ENCODE measurements at places on chromosomes 12 and 14.

GRCh38 chr14:59507752-59508103 lies 23.4 kb downstream of the JKAMP start:
- no peak for DNase-seq

DNA sequence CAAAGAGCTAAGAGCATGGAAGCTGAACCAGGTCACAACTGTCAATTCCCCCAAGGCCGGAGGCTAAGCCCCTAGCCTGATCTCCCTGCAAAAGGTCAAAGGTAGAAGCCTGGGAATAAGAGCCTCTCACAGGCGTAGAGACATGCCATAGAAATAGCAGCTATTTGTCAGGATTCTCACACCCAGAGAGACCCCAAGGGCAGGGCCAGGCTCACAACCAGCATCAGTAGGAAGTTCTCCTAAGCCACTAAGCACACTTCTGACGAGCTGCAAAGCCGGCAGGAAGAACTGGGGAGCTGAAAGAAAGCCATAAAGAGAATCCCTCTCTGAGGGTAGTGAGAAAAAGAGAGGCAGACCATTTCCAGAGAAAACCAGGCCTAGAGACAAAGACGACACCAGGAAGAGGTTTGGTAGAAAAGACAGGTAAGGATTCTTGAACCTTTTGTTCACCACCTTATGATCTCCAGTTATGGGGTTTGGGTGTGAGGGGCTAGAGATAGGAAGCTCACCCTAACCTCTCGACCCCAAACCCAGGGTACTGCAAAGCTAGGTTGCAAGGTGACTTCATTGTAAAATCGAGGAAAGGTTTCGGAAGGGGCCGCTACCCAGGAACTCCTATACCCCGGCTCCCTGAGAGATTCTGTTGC lies 1.0 kb downstream of the SMARCC2 start:
- no peak for DNase-seq

DNA sequence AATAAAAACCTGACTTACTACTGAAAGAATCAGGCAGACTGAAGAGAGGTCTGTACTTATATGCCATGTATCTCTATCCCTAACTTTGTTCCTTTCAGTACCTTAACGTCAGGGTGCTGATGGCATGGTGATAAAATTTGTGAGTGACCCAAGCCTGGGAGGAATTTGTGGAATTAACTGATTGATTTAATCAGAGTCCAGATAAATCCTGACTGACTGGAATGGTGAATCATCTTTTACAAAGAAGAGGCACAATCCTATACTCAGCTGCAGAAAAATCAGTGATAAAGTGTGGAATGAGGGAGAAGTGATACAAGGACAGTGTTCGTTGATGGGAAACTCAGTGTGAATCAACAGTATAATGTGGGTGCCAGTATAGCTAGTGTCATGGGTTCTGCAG lies 3.7 kb downstream of the TDG start:
- DNase-seq = peak; percentile 7

- DNase-seq = no peak
Measured at GRCh38 chr12:45498645-45499044, 230.9 kb upstream of the ARID2 start.

GRCh38 chr14:91963465-91963864 lies 16.0 kb upstream of the FBLN5 start:
- DNase-seq = no peak

DNA sequence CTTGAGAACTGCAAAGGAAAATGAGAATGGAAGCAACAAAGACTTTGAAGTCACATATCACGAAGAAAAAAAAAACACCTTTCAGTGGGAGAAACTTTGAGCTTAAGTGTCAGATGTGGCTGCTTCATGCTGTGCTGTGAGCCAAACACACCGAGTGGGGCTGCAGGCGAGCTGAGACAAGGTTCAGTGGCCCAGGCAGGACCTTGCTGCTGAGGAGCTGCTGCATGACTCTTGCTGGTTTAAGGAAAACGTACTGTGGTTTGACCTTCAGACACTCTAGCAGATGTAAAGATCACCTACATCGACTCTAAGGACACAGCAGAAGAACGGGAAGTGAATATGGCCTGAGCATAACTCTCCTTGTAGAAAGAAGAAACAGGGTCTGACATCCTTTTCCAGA lies 118.1 kb upstream of the OR4E1 start:
- DNase-seq = no peak

DNA sequence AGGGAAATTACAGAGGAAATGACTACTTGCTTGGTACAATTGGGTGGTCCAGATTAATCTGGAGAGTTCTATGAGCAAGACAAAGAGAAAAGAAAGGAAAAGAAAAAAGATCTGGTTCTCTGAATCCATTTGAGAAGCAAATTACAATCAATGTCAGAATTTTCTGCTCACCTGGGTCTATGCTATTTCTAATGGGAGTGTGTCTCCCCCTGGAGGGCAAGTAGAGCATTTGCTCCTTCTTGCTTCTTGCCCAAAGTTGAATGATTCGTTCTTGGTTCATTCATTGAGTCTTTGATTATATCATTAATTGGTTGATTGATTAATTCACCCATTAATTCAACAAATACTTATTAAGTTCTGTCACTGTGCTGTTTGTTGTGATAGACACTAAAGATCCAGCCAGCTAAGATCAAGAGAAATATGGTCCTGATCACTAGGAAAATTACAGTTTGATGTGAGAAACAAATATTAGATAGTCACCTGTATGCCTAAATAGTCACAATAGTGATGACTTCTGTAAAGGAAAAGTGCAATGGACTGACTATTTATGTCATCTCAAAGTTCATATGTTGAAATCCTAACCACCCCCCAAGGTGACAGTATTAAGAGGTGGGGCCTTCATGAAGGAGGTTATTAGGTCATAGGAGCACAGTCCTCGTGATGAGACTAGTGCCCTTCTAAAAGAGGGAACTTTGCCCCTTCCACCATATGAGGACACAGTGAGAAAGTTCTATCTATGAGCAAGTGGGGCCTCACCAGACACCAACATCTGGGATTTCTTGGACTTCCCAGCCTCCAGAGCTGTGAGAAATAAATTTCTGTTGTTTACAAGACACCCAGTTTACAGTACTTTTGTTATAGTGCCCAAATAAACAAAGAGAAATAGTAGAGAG lies 8.0 kb upstream of the ASB8 start:
- DNase-seq = no peak

DNA sequence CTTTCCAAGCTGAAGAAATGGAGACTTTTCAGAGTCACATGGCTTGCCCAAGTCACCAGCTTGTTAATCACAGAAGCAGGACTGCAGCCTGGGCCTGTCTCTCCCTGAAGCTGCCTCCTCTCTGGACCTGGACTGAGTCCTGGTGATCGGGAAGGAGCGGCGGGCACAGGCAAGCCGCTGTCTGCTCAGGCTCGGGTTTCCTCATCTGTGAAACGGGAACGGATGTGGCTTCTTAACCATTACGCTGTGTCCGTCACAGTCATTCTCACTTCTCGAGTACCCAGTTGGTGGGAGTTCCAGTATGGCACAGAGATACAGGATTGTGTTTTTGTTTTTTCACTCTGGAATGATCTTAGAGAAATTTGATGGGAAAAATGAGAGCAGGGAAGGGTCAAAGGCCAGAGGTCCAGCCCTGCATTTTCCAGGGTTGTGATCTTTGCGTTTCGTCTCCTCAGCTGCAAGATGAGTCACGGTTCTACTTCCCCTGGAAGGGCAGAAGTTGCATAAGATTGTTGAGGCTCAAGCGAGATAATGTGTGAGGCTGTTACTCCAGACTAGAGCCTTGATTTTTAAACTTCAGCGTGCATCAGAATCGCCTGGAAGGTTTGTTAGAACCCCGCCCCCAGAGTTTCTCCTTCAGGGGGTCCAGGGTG lies 7.6 kb upstream of the LRTM2 start:
- DNase-seq = no peak

GRCh38 chr12:46547421-46548354 lies 175.1 kb upstream of the SLC38A2 start:
- DNase-seq = no peak

DNA sequence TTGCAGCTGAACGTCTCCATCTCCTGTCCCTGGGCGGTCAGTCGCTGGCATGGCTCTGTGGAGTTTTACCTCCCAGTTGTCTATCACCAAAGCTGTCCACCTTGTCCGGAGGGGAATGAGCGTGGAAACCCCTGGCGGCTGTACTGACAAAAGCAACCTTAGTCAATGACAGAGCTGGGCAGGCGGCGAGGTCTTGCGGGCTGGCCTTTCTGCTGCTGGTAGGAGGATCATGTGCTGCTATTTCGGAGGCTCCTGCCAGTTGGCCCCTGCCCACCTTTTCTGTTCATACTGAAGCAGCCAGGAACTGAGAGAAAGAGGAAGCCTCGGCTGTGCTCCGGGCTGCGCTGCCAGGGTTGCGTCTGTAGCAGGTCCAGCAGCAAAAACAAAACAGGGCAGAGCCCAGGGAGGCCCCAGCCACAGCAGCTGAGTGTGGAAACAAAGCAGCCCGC lies 57.7 kb downstream of the HMGA2 start:
- DNase-seq = no peak

Data from amniotic stem cell (primary cell).